ENCODE measurements at places on chromosomes 13 and 19.

- no peak for DNase-seq
Measured at GRCh38 chr13:49530457-49530856, 34.7 kb downstream of the PHF11 start.

DNA sequence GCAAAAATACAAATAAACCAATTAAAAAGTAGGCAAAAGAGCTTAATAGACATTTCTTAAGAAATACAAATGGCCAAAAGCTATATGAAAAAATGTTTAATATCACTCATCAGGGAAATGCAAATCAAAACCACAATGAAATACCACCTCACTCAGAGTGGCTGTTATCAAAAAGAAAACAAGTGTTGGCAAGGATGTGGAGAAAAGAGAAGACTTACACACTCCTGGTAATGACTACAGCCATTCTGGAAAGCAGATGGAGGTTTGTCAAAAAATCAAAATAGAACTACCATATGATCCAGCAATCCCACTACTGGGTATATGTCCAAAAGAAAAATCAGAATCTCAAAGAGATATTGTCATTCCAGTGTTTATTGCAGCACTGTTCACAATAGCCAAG is 223.5 kb upstream of the SLC10A2 start:
- DNase-seq: no peak

DNA sequence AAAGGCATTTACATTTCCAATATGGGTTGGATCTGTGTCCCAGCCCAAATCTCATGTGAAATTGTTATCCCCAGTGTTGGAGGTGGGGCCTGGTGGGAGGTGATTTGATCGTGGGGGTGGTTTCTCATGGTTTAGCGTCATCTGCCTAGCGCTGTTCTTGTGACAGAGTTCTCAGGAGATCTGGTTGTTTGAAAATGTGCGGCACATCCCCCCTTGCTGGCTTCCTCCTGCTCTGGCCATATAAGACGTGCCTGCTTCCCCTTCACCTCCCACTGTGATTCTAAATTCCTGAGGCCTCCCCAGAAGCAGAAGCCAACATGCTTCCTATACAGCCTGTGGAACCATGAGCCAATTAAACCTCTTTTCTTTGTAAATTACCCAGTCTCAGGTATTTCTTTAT is 126.2 kb upstream of the FNDC3A start:
- no peak for DNase-seq

GRCh38 chr19:55809381-55810058 is 22.3 kb downstream of the NLRP11 start:
- DNase-seq: peak; percentile 17

DNA sequence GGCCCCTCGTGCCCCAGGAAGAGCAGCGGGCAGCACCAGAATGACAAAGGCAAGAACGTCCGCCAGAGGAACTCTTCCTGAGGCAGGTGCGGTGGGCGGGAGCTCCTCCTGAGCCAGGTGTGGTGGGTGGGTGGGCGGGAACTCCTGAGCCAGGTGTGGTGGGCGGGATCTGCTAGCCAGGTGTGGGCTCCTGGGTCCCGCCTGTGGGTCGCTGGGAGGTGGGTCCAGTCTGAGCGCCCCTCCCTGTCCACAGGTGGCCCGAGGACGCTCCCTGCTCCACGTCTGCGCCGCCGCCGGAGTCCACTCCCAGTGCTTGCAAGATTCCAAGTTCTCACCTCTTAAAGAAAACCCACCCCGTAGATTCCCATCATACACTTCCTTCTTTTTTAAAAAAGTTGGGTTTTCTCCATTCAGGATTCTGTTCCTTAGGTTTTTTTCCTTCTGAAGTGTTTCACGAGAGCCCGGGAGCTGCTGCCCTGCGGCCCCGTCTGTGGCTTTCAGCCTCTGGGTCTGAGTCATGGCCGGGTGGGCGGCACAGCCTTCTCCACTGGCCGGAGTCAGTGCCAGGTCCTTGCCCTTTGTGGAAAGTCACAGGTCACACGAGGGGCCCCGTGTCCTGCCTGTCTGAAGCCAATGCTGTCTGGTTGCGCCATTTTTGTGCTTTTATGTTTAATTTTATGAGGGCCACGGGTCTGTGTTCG is 7.0 kb upstream of the HCN2 start:
- DNase-seq: no peak

- DNase-seq: no peak
Measured at GRCh38 chr19:40721936-40722661, 5.2 kb downstream of the ITPKC start.

GRCh38 chr19:36652958-36653357 is 13.7 kb downstream of the ZNF461 start:
- no peak for DNase-seq

DNA sequence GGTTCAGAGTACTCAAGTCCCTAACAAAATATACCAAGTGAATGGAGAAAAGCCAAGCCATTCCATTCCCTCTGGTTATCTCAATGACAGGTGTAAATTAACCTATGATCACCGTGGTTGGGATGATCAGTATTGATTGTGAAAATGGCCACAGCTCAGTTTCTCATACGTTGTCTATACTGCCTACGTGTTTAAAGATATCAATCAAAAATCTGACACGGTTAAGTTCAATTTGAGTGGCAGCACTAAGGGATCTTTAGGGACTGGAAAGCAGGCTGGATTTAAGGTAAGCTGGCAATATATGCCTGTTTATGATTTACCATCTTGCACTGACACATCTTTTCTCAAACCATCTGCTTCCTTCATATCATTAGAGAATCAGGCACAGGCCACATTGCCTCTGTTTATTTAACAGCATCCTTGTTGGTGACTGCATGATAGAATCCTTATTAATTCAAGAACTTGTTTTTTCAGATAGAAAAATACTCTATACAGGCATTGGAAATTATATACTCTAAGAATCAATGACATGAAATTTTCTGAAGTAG is 907.9 kb downstream of the PCDH9 start:
- no peak for DNase-seq

GRCh38 chr13:93248627-93249047 is 22.0 kb downstream of the GPC6 start:
- no peak for DNase-seq

DNA sequence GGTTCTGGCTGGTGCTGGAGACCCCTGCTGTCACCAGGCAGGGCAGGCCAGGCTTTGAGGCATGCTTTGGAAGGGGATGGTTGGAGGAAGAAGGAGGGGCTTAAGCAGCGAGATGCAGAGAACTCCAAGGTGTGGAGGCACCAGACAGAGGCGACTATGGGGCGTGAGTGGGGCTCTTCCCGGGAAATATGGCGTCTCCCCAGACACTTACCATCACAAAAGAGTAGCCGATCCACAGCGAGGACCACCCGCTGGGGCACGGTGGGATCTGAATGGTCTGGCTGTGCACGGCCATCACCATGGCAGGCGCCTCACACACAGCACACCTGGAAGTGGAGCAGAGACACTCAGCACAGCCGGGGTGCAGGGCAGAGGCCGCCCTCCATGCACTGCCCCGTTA is 151.9 kb downstream of the COL4A1 start:
- DNase-seq: no peak

GRCh38 chr13:36891752-36892151 is 28.3 kb downstream of the SMAD9 start:
- DNase-seq: no peak

DNA sequence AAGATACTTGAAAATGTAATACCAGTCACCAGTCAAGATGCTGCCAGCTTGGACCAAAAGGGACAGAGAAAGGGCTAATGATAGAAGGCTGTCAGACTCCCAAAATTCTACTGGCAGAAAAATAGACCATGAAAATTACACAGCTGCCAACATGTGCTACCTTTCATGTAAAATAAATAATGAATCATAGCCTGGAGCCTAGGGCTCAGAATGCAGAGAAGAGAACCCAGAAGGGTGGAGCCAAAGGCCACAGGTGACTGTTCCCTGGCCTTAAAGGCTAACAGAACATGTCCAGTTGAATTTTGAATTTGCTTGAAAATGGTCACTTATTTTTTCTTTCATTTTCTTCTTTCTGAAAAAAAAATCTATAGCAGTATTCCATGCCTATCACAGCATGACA is 1827.0 kb upstream of the MIR17HG start:
- DNase-seq: no peak

DNA sequence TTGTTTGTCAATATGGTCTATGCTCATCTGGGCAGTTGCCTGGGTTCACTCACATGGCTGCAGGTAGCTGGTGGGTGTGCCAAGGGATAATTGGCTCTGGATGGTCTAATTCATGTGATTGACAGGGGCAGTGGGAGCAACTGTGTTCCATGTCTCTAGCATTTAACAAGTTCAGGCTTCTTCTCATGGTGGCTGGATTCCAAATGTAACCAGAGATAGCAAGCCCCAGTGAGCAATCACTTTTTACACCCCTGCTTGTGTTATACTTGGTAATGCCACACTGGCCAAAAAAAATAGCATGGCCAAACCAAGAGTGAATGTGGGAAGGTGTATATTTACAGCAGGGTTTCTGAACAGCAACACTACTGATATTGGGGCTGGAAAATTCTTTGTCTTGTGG is 89.6 kb upstream of the TNFSF11 start:
- no peak for DNase-seq

DNA sequence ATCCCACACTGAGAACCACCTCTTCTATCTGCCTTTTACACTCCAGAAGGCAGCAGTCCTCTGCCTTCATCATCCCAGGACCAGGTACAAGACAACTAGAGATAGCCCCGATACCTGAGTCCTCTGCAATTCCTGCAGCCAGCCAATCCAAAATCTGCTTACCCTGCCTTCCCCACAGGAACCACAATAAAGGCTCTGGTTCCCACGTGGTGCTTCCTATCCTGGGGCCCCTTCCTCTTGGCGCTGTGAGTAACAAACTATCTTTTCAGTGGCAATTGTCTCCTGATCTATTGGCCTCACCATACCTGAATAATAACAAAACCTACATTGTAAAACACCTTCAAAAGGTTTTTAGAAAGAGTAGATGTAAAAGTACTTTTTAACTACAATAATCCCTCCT is 63.1 kb downstream of the ZDHHC20 start:
- no peak for DNase-seq

DNA sequence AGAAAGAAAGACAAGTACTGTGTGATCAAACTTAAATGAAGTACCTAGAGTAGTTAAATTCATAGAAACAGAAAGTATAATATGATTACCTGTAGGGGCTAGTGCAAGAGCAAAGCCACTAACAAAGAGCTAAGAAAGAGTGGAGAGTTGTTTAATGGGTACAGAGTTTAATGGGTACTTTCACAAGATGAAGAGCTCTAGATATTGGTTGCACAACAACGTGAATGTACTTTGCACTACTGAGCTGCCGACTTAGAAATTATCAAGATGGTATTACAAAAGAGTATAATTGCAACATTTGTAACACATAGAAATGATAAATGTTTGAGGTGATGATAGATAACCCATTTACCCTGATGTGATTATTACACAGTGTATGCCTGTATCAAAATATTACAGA is 140.3 kb upstream of the GPC6 start:
- no peak for DNase-seq

- DNase-seq: no peak
Measured at GRCh38 chr19:48363500-48363809, 285 bp downstream of the TMEM143 start.

- DNase-seq: no peak
Measured at GRCh38 chr19:7883796-7884570, 4.3 kb upstream of the LRRC8E start.

DNA sequence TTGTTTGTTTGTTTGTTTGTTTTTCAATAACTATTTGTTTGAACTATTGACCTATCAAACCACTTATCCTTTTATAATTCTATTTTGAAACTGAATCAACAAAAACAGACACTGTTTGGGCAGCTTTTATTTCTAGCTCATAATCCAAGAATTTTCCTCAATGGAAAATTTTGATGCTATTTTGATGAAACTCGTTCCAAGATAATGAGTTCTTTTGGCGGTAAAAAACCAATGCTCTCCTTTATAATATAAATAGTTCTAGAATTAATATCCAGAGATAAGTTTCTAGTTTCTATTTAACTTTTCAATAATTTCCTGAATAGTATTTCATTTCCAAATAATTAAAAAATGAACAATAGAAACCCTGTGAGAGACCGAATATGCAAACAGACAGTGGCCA is 146.5 kb upstream of the EDNRB start:
- no peak for DNase-seq

DNA sequence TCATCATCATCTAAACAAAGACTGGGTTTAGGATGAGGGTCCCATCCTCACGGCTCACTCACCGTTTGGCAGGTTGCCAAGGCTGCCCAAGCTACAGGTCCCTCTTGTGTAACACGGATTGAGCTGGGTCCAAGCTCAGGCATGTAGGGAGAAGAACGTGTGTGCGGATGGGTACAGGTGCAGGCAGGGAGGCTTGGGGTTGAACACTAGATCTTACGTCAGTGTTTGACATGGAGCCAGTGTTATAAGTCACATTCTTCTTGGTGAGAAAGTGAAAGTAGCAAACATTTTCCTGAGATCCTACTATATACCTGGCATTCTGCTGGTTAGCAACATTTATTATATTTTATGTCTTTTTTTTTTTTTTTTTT is 136.8 kb upstream of the RNF113B start:
- no peak for DNase-seq

DNA sequence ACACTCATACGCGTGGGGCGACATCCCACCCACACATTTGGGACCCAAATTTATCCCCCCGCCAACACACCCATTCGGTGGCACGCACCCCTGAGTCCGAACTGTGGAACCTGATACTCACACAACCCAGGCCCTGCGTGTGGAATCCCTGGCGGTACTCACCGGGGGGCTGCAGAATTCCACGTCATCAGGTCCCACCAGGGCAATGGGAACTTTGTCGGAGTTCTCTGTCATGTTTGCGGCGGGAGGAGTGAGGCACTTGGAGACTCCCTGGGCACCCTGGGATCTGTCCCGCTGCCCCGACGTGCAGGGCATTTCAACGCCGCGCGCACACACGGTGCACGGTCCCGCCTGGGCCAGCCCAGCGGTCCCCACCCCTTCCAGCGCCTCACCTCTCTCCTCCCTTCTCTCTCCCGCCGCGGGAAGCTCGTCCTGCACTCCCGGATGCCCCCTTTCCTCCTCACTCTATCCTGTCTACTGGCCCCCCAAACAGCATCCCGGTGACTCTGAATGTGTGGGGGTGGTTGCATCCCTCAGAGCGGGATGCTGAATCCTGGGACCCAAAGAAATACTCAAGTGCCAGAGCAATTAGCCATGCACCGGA is at the start of gene CNMD:
CNMD (minus strand) TSS at position 353 of the 604 bp plus-strand sequence; CDS start at position 234, 119 bp downstream.
- DNase-seq: no peak

DNA sequence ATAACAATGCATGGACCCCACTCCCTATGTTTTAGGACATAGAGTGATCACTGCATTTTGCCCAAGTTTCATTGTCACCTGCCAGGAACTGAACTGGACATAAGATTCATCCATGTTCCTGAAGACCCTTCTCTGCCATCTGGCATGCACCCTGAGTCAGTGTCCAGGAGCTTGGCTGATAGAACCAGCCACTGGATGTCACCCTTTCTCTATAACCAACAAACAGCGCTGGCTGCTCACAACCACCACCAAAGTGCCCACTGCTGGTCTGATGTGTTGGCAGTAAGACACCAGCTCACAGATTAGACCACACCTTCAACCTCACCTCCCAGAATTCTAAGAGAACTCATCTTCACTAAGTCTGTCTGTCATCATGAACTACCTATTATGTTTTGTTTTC is 333.4 kb downstream of the ITGBL1 start:
- no peak for DNase-seq

GRCh38 chr13:93230261-93230855 is 3.8 kb downstream of the GPC6 start:
- no peak for DNase-seq

- DNase-seq: no peak
Measured at GRCh38 chr13:51925865-51926527, 64.2 kb downstream of the CCDC70 start.
